ENCODE measurements at places on chromosomes 7 and 10. TPM values are rescaled to one million over a fixed set of nuclear protein-coding genes. Genes with fewer than 3 reads are reported as not detected.

The AKR1C4 gene
- 0.48 TPM for total RNA-seq

The ATE1 gene
- total RNA-seq: 40.8 TPM

The SLC26A4 gene
- 0.43 TPM for total RNA-seq

The HOXA7 gene
- 1.5 TPM for total RNA-seq

The MCM10 gene
- 20.2 TPM for total RNA-seq

The PIP gene
- total RNA-seq: not detected

The CEP41 gene
- total RNA-seq: 29.3 TPM

The FAM25C gene
- total RNA-seq: not detected

The SPDYE8 gene
- total RNA-seq: 0.22 TPM

The HDAC9 gene
- 3.6 TPM for total RNA-seq

Data from progenitor cell of endocrine pancreas (in vitro differentiated cells).